ENCODE measurements at places on chromosomes 6 and 20. TPM values are rescaled to one million over a fixed set of nuclear protein-coding genes. Genes with fewer than 3 reads are reported as not detected.

DNA sequence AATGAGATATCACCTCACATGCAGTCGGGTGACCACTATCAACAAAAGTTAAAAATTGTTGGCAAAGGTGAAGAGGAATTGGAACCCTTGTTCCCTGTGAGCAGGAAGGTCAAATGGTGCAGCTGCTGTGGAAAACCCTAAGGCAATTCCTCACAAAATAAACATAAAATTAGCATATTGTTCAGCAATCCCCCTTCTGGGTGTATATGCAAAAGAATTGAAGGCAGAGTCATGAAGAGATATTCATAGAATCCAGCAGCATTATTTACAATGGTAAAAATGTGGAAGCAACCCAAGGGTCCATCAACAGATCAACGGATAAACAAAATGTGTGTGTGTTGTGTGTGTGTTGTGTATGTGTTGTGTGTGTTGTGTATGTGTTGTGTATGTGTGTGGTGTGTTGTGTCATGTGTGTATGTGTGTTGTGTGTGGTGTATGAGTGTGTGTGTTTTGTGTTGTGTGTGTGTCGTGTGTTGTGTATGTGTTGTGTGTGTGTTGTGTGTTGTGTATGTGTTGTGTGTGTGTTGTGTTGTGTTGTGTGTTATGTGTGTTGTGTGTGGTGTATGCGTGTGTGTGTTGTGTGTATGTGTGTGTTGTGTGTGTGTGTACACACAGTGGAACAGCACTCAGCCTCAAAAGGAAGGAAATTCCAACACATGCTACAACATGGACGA, 245.1 kb downstream of the ERMARD start:
- no peak for DNase-seq

GRCh38 chr20:52490711-52491430, 299.3 kb upstream of the ZFP64 start:
- peak; percentile 68 for DNase-seq

GRCh38 chr20:41196653-41197225, 59.4 kb downstream of the PLCG1 start:
- DNase-seq = no peak

DNA sequence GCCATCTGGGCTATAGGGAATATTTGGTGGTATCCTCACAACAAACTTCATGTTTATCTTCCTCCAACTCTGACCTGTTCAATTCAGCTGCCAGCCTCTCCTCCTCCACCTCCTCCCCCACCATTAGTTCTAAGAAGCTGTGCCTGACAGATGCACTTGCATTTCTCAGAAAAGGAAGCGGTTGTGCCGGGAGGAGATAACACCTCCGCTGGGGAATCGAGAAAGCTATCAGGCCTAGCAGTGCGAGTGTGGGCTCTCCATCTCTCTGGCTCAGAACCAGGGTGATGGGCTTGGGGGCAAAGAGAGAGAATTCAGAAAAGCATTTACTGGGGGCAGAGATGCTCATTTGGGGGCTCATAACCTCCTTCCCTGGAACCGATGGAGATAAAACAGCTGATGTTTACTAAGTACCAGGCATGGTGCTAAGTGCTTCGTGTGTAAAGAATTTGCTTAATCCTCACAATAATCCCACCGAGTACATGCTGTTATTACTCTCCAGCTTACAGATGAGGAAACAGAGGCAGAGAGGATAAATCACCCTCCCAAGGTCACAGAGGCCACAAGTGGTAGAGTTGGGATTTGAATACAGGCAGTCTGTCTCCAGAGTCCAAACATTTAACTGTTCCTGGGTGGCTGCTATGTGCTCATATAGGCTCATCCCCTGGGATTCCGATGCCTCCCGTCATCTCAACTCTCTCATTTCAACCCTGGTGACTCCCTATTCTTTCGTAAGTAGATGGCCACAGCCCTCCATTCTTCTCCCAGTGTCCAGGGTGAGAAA, 38.3 kb downstream of the COX4I2 start:
- DNase-seq = peak; percentile 50

DNA sequence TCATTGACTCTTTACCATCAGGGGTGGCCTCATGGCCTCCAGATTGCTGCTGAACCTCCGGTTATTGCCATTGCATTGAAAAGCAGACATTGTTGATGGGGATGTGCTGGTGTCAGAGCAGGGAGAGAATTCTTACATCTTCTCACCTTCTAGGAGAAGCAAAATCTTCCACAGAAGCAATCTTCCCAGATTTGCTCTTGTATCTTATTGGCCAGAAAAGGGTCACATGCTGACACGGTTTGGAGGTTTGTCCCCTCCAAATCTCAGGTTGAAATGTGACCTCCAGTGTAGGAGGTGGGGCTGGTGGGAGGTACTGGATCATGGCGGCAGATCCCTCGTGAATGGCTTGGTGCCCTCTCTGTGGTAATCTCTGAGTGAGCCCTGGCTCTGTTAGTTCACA, 10.7 kb downstream of the TP53RK start:
- no peak for DNase-seq

PDE7B gene
- 4.9 TPM for total RNA-seq
